Hypothalamus (tissue), 51 donors: ENCODE measurements at places on chromosomes 1 and 21.

- DNase-seq = no peak
These were observed 108.7 kb downstream of the USH2A start for GRCh38 chr1:216314379-216315095.

GRCh38 chr1:67632356-67632755, 52.6 kb upstream of the GADD45A start:
- DNase-seq = no peak

GRCh38 chr1:203447151-203447550, 28.5 kb upstream of the PRELP start:
- DNase-seq = no peak

GRCh38 chr1:55331351-55331750, 116.2 kb upstream of the USP24 start:
- DNase-seq = no peak

GRCh38 chr1:166032572-166033371, 134.0 kb downstream of the FAM78B start:
- no peak for DNase-seq

GRCh38 chr1:111789666-111790316, 34.1 kb downstream of the DDX20 start:
- no peak for DNase-seq

- no peak for DNase-seq
These were observed 472.7 kb downstream of the PTPRU start for GRCh38 chr1:29708796-29709703.

- no peak for DNase-seq
These were observed 85.5 kb downstream of the DDAH1 start for GRCh38 chr1:85379203-85380136.

DNA sequence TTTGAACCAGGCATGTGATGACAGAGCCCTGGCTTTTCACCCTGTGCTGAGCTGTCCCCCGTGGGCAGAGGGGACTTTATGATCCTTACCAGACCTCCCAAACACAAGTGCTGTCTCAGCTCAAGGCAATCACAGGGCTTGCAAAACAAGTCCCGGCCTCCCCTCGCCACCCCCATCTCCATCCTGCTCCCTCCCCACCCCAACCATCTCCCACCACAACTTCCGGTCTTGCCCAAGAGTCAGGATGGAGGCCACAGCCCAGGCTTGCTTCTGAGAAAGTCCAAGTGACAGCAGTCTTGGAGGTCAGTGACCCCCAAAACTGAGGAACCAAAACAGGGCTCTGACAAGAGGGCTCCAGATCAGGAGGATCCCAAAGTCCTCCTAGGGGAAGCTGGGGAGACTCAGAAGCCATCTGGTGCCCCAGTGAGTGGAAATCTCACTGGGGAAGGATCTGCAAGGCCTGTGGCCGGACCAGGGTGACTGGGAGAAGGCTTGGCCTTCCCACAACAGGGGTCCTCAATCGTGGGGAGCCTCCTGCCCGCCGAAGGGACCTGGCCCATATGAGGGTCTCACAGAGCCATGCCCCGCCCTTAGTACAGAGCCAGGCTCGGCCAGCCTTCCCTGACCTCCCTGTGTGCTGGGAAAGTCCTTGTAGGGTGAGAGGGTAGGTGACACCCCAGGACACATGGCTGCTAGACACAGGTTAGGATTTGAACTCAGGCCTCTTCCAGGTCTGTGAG, 4.5 kb upstream of the SDC3 start:
- DNase-seq = no peak

GRCh38 chr1:167077128-167077867, 12.9 kb downstream of the GPA33 start:
- DNase-seq = no peak

- DNase-seq = no peak
These were observed 724 bp downstream of the ST7L start for GRCh38 chr1:112618114-112618720.

DNA sequence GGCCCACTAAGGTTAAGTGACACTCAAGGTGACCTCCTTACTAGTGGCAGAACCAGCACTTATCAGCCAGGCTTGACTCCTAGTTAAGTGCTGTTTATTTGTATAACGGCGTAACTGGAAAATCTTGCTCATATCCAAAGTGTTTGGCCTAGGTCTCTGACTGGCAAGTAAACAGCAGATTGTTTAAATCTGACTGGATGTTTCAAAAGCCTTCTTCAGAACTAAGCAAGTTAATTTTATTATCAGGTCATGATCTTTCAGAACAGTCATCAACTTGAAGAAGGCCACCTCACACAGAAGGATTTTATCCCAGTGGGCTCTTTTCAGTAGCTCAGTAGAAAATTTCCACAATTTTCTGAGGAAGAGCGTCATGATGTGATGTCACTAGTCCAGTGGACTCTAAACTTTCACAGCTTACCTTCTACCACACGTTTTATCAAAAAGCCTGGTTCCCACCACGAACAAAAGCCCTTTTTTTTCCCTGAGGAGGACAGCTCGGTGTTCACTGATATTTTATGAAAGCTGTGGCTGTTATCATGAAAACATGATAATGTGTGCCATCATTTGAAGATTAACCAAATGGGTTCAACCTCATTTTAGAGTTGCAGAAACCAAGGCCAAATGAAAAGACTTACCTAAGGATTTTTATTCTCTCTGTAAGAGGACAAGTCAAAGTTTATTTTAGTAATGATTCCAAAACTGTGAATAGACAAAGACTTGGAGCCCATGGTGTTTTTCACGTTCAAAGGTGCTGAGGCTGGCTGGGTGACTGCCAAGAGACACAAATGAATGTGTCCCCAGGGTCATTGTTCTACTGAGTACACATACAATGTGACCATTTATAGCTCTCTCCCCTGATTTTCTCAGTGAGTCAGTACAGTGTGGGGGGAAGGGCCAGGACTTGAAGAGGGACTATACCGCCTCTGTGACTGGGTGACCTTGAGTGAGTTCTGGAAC, 9.1 kb downstream of the SGIP1 start:
- no peak for DNase-seq

DNA sequence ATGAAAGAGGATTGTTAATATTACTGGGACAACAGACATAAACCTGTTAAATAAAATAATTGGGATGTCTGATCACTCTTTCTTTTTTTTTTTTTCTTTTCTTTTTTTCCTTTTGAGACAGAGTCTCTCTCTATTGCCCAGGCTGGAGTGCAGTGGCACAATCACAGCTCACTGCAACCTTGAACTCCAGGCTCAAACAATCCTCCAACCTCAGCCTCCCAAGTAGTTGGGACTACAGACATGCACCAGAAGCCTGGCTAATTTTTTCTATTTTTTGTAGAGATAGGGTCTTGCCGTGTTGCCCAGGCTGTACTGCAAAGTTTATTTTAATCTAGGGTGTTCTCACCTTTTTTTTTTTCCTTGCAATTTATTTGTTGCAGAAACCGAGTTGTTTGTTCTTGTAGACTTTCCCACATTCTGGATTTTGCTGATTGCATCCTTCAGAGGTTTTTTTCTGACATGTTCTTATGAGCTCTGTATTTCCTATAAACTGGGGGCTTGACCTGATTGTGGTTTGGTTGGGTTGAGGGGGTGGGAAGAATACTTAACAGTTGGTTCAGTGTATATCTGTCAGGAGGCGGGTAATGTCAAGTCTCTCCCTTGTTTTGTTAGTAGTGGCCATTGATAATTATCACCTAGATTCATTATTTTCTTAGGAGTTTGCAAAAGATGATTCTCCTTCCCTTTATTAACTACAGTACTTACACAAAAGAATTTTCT, 125.2 kb downstream of the MAST2 start:
- no peak for DNase-seq

- no peak for DNase-seq
These were observed 92.9 kb downstream of the BEND5 start for GRCh38 chr1:48683839-48684238.

GRCh38 chr1:30384286-30385245, 338.8 kb downstream of the MATN1 start:
- no peak for DNase-seq

GRCh38 chr1:242718967-242719366, 194.5 kb upstream of the PLD5 start:
- DNase-seq = no peak

DNA sequence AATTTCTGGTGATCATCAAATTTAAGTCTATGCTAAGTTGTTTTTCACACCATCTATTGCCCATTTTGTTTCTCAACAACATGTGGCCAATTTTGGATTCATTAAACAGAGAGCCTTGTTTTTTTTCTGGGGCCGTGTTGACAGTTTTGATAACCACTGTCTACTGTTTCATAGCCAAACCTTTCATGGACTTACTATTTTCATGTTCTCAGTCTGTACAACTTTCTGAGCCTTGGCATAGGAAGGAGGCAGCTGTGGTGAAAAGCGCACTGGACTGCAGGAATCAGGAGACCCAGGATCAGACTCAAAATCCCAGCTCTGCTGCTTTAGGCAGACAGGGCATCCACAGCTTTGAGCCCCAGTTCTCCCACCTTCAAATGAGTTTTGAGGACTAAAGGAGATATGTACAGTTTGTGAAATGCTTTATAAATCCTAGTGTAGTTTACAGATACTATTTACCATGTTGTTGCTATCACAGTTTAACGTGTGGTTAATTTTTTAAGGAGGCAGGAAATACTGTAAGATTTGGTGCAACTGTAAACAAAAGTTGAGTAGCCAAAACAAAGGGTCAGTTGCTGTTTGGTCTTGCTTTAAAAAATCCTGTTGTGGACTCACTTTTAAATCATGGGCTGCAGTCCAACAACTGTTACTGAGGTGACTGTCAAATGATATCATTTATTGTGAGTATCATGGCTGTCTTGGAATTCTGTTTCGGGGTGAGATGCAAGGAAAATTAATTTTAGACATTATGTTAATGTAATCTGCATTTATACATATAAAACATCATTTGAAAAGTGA, 2.9 kb downstream of the MACO1 start:
- peak; percentile 3 for DNase-seq

GRCh38 chr1:167367705-167368104, 147.0 kb downstream of the POU2F1 start:
- no peak for DNase-seq

GRCh38 chr1:172823534-172823933, 164.6 kb downstream of the FASLG start:
- DNase-seq = no peak

DNA sequence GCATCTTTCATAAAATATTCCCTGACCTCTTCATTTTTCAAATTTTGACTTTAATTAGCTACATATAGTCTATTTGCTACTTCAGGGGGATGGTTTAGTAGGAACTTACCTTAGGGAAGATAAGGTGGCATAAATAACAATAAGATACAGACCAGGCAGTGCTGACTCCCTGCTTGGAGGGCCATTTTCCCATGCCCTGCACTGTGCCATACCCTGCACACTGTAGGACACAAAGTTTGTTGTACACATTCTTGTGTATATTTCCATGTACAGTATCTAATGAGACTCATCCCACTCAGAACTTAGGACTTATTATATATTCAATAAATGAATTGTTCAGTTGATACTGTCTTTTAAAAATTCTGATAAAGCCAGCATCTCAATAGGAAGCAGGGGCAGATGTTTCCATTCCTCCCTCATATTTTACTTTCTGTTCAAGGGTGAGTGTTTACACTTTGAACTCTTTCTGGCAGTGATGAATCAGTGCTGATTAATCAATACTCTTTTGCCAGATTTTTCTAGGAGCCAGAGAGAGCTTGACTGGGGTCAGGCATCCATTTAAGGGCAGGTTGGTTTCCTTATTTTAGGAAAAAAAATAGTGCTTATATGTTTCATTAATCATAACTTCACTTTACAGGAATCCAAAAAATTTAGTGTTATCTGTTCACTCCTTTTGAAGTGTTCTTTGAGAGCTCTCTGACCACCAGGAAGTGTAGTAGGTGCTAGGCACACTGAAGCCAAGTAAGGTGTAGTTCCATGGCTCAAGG, 30.6 kb downstream of the MPZL1 start:
- no peak for DNase-seq

DNA sequence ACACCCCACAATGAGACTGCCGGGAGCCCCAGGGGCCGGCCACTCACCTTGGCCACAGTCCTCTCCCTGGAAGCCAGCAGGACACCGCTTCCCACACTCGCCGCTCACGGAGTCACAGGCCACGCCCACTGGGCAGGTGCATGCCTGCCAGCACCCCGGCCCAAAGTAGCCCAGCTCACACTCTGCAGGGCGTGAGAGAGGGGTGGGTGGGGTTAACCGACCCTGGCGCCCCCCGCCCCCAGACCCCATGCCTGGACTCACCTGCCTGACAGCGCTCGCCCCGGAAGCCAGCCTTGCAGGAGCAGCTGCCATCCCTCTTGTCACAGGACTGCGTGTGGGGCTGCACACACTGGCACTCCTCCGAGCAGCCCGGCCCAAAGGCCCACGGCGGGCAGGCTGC, 50.7 kb downstream of the ARHGEF16 start:
- DNase-seq = no peak

GRCh38 chr21:42539342-42539741, 25.7 kb downstream of the SLC37A1 start:
- no peak for DNase-seq

DNA sequence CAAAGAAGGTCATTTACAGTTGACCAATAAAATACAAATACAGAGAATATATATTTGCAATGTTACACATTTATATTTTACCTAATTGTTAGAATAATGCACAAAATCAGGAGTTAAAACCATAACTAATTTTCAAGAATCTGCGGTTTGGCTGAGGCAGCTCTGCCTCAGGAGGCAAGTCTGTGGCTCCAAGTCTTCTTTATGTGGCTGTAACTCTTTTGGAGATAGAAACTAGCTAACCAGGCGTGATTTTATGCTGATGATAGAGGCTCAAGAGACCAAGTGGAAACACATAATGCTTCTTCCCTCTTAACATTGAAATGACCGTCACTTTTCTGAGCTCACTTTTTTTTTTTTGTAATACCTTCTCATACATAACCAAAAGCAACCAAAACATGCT, 744.7 kb upstream of the CXADR start:
- DNase-seq = no peak

GRCh38 chr1:26075421-26076144, 8.2 kb upstream of the TRIM63 start:
- no peak for DNase-seq

DNA sequence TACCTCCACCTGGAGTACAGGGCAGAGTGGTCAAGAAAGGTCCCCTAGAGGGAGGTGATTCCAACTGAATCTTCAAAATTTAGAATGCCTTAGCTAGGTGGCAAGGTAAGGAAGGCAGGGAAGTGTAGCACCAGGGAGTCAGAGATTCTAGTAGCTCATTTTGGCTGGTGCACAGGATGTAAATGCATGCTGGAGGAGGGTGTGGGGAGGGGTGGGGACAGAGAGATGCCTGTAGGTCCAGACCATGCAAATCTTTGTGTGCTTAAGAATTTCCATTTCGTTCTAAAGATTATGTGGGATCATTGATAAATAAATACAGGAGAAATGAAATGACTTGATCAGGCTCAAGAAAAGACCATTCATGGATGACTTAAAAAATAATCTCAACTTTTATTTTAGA, 11.0 kb upstream of the CACHD1 start:
- no peak for DNase-seq

DNA sequence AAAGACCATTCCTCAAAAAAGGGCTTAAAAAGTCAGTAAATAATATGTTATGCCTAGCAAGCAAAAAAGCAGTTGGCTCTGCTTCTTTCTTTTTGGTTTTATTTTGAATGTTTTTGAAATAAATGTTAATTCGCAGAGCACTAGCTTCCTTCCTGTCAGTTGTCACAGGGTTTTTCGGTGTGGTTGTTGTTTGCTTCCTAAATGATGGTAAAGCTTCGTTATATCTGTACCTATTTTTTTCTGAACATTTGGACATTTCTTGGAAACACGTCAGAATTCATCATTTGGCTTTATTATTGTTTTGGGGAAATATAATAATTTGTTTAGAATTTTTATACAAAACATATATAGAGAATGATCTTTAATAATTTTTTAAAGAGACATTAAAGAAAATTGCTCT, 351.9 kb upstream of the SGIP1 start:
- DNase-seq = no peak
